ENCODE measurements at places on chromosomes 6 and 20.
A peak's percentile ranks its signal among the peaks of the same experiment; 100 is the strongest.

- no peak for DNase-seq
These were observed 178.3 kb downstream of the TMEM242 start for GRCh38 chr6:157144859-157145568.

DNA sequence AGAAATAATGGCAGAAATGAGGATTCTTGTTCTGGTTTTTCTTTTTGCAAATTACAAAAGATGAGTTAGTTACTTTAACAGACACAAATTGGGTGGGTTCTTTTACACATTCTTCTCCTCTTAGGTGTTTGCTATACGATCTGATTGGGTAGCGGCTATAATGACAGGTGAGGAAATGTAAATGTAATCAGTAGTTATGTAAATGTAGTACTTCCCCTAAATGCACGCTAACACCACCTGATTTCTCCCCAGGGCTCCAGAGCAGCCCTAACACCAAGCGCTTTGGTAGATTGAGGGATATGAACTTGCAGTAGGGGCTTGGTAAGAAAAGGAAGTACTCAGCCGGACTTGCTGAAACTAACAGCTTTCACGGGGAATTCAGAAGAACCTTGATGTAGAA lies 499.4 kb upstream of the NOX3 start:
- no peak for DNase-seq

- no peak for DNase-seq
These were observed 168.5 kb downstream of the CDC5L start for GRCh38 chr6:44556046-44556445.

- DNase-seq = peak; percentile 68
These were observed at the start of gene TREM1 for GRCh38 chr6:41286544-41287346. Gene TREM1 (minus strand): TSS chr6:41286682. CDS start chr6:41286655, 27 bp downstream.

DNA sequence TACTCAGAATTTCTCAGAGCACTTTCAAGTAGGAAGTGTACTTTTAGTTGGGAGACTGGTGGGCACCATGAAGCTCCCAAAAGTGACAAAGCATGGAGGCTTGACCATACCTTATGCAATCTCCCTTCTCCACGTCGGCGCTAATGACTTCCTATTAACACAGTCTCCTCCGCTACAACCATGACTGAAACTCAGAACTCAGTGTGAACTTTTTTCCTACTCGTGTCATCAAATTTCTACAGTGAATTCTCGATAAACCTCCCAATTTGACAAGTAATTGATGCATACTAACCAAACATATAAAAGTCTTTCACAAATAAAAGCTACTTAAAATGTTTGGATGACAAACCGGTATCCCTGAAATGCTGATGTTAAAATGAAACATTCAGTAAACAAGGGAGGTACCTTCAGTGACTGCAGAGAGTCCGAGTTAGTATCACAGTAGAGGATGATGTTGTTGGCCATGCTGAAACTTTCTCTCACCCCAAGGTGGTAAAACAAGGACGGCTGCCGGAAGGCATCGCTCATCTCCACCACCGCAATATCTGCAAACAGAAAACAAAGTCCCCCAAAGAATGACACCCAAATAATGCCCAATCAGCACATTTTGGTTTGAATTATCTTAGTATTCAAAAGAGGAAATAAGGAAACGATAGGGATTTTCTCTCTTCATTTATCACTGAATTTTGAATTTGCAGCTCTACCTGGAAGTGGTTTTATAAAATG lies 72.1 kb downstream of the MAP3K5 start:
- no peak for DNase-seq

Data from suprapubic skin (tissue), 4 donors.